ENCODE measurements at places on chromosomes 4 and X.

GRCh38 chr4:146211440-146211839 is 2.9 kb upstream of the REELD1 start:
- ATAC-seq, result no peak

- ATAC-seq, result no peak
Observed at GRCh38 chrX:103878466-103879122, 46.5 kb upstream of the RAB9B start.

GRCh38 chr4:61521451-61521850 is 321.3 kb downstream of the ADGRL3 start:
- no peak for ATAC-seq

GRCh38 chr4:174629265-174629664 is 107.0 kb upstream of the HPGD start:
- no peak for ATAC-seq

DNA sequence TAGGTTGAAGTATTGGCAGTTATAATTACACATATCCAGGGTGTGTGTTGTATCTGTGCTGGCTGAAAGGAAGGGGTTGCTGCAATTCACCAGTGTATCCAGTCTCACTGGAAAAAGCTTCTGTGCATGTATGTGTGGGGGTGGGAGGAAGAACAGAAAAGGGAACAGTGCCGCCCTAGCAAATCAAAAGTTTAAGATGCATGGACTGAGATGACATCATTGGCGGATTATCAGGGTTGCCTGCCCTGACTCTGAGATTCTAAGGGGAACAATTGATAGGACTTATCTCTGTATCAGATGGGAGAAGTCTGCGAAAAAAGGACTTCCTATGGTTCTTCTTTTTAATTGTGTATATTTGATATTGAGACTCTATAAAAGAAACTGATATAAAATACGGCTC is 3.5 kb downstream of the SLC25A43 start:
- ATAC-seq, result no peak

- ATAC-seq, result no peak
Observed at GRCh38 chrX:153875391-153876111, 10.4 kb downstream of the L1CAM start.

- ATAC-seq, result no peak
Observed at GRCh38 chr4:10589799-10590198, 94.8 kb downstream of the CLNK start.

DNA sequence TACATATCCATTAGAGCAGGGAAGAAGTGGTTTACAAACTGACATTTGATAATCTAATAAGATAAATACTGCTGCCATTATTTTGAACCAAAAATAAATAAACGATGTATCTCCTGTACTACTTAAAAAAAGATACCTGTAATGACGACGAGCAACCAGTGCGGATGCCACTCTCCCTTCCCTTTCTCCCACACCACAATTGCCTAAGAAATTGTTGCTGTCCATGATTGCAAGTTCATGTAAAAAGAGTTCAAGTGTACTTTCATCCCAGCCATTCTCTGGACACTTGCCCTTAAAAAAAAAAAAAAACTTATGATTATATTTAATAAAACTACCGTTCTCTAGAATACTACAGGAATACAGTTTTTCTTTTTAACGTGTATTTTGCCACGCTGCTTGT is 1.4 kb downstream of the SEPSECS start:
- no peak for ATAC-seq

- no peak for ATAC-seq
Observed at GRCh38 chr4:7021930-7022664, 21.1 kb upstream of the TADA2B start.

DNA sequence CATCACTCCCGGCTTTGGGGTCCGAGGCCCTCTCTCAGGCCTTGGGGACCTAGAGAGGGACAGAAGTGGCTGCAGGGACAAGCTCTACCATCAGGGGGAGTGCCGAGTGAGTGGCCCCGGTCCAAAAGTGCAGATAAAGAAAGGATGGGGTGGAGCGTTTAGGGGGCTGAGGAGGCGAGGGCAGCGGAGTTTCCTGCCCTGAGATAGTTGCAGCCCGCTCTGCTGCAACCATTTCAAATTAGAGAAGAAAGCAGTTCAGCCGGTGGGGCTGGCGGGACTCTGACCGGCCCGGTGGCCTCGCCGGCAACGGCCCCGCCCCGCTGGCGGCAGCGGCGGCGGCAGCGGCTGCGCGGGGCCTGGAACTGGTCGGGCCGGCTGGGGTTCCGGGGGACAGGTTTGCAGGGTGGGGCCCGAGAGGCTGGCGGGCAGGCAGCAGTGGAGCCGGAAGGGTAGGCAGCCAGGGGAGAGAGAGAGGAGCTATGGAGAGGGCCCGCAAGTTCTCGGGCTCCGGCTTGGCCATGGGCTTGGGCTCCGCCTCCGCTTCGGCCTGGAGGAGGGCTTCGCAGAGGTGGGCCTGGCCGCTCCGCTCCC is 7.6 kb downstream of the DLG3 start:
- ATAC-seq, result peak; percentile 74

DNA sequence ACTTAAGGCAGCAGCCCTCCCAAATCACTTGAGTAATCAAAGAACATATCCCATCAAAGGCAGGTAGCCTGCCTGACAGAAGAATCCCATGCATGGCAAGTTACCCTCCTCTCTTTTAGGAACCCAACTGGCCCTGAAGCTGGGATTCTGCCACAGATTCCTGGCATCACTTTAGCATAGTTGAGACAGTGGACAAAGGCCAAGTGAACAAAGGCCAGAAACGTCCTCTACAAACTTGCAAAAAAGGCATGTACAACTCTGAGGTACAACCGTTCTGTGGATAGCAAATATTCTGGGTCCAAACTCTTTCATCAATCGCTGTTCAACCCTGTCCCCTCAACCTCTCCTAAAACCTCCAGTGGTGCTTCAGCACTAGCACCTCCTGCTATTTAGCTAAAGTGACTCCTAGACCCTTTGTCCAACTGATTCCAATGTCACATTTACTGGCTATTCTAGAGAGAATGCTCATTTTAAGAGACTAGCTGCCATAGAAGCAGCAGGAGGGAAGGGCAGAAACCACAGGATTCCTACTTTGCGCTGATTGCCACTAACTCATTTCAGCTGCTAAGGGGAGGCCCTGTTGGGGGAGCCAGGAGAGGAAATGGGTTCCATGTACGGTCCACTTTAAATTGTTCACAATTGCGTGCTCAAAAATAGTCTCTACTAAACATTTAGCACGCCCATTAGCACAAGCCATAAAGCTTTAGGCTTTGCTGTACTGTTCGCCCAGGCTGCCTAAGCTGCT is 105.9 kb downstream of the SHROOM4 start:
- no peak for ATAC-seq

DNA sequence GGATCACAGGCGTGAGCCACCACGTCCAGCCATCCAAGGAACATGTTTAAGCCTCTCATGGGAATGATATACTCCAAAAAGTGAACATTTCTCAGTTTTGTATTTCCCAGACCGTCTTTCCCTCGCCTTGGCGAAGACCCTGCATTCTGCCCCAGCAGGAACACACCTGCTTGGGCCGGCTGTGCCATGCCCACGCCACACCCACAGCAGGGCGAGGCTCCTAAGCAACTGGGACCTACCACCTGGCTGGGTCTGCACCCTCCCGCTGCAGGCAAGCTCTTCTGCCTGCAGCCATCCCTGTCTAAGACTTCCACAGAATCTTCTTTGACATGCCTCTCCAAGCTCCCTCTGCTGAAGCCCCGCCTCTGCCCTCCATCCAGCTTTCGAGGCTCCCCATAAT is 3.6 kb downstream of the CCNQ start:
- ATAC-seq, result no peak

DNA sequence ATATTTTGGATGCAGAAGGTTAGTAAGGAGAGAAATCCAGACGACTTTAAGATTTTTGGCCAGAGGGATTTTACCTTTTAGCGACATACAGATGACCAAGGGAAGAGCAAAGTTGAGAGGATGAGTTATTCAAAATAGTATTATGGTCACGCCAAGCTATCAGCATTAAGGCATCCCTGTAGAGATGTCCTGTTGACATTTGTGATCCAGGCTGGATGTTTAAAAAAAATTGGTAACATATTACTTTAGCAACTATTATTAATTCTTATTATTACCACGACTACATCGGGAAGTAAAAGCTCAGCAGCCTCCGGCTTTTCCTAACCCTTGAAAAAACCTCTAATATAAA is 562 bp upstream of the OSTC start:
- ATAC-seq, result no peak

DNA sequence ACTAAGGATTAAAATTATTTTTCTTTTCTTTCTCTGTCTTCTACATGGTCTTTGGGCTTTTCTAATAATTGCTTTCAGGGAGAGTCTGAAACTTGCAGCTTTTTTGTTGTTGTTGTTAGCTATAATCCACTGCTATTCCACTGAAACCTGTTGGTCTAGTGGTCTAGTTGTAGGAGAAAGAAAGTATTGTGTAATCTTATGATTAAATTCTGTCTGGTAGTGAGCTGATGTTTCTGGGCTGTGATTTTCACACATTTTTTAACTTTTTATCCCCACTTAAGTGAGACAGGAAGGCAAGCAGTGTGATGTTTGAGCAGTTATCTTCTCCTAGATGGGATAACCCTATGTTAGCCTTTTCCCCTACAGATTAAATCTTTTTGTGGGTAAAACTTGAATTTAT is 825.2 kb downstream of the PCDH7 start:
- ATAC-seq, result no peak

DNA sequence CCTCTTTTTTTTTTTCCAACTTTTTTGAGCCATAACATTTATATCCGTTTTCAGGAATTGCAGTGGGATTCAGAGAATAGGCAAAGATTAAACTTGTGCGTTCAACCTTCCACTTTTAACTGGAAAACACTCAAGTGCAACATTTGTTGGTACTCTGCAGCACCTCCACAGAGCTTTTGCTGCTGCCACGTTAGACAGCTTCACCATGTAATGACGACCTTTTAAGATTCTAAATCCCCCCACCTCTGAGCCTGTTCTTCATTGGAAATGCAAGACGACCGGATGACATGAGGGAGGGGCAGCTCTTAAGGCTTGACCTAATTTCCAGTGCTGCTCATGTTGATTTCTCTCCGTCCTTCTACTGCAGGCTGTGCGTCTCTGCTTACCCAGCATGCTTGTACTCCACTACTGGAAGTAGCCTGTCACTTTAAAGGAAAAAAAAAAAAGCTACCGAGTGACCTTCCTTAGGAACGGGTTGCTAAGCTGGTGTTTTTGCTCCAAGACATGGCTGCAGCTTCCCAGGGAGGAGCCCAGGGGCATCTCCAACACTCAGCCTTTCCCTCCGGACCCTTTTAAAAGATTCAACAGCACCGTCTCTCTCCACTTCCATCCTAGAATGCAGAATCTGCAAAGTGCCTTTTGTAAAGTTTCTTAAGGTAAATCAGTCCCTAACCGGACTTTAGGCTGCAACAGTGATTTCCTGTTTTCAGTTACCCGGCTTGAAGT is at the start of gene CC2D2A:
Gene CC2D2A, plus strand, starts transcription at position 481 of the 726 bp plus-strand sequence. CDS start 6,051 bp downstream, outside the sequence.
- peak; percentile 24 for ATAC-seq

DNA sequence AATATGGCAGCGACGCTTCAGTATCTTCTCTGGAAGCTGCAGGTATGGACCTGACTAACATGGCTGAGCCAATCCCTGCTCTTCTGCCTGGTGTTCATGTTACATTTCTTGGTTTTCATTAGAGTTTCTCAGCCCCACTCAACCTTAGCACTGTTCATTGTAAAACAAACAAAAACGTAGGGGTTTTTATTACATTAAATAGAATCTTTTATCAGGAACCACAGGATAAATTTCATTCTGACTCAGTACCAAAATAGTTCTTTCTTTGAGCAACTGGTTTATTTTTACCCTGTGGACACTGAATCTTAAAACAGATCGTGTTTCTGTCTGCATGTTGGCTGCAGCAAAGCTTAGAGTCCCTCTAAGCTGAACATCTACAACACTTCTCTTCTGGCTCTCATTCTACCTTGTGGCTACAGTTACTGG is 27.1 kb downstream of the FHIP1A start:
- no peak for ATAC-seq

DNA sequence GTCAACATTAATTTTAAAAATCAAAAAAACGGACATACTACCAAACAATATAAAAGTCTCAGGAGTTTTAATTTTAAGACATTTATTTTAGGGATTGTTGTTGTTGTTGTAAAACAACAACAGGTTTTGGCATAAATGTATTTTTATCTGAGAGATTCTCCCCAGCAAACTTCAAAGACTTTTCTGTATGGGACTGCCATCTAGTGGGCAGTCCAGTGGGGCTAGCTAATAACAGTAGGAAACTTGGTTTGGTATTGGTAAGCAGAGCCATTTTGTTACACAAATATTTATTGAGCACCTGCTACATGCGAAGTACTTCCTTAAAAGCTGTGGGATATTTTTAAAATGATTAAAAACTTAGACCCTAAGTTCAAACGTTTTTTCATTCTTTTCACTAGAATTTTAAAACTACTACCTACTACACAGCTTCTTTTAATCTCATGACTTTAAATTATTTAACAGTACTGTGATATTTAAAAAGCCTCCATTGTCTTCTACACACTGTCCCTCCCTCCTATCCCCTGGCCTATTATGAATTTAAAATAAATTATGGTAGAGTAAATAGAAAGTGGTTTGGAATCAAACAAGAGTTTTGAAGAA is 1028.4 kb upstream of the INTU start:
- ATAC-seq, result no peak

- ATAC-seq, result no peak
Observed at GRCh38 chr4:81482326-81482725, 10.6 kb upstream of the RASGEF1B start.

Measured in stimulated activated memory B cell treated with anti-CD40 and anti-IgM and Interleukin-4, amounts not matched to agents 10 μg/mL and 1 μg/mL and 100 μg/mL, for 72 hours (primary cell).